ELR (cell line): ENCODE measurements at places on chromosomes 12 and 14.

DNA sequence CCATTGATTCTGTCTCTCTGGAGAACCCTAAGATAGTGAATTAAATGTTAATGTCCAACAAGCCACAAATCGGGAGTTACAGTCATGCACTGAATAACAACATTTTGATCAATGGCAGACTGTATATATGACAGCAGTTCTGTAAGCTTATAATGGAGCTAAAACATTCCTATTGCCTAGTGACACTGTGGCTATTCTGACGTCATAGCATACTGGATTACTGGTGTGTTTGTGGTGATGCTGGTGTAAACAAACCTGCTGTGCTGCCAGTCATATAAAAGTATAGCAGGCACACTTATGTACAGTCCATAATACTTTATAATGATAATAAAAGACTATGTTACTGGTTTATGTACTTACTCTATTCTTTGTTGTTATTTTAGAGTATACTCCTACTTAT lies 56.7 kb upstream of the BICD1 start:
- DNase-seq: peak; percentile 68

DNA sequence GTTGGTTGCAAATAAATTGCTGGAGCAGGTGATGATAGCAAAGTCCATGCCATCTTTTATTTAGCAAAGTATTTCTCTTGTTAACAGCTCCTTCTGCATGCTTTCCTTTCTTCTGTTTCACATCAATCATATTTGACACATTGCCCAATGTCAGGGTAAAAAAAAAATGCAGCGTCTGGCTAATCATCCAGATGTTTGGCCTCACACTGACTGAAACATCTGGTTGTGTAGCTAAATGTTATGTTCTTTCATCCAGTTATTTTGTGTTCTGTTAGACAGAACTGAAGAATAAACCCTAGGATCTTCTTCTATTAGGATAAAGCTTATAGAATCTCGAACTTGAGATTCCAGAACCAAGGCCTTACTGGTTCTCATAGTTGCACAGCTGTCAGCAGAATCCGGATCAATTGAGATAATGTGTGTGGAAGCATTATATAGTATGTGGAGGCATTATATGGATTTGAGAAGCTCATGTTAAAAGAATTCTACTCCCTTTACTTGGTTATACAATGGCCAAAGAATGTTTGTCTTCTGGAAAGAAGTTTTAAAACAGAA lies 859.2 kb downstream of the DIO2 start:
- DNase-seq: no peak

GRCh38 chr14:38485026-38485425 lies 229.1 kb upstream of the CLEC14A start:
- DNase-seq: no peak

GRCh38 chr12:6753772-6754356 lies 923 bp upstream of the MLF2 start:
- no peak for DNase-seq

DNA sequence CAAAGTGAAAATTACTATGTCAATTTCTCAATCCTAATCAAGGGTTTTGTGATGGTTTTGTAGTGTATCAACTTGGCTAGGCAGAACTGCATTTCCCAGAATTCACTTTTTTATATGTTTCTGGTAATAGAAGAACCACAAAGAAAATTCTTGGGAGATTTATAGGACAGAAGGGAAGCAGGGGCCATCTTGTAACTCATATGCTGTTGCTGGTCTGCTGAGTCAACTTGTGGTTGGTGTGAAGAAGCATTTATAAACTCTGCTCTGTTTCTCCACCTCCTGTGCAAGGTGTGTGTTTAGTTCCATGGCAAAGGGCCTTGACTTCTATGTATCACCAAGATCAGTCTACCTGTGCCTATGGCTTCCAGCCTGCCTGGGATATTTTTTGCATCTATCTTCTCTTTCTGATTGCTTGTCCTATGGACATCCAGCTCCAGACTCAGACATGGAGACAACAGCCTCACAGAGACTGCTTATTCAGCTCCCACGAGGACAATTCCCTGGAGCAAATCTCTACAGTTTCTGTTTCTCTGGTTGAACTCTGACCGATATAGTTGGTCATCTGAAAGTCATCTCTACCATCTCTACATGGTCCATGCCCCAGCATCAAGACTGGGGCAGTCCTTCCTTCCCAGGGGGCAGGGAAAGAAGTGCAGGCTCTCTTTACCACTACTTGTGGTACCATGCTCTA lies 364.3 kb upstream of the DDHD1 start:
- DNase-seq: peak; percentile 48

DNA sequence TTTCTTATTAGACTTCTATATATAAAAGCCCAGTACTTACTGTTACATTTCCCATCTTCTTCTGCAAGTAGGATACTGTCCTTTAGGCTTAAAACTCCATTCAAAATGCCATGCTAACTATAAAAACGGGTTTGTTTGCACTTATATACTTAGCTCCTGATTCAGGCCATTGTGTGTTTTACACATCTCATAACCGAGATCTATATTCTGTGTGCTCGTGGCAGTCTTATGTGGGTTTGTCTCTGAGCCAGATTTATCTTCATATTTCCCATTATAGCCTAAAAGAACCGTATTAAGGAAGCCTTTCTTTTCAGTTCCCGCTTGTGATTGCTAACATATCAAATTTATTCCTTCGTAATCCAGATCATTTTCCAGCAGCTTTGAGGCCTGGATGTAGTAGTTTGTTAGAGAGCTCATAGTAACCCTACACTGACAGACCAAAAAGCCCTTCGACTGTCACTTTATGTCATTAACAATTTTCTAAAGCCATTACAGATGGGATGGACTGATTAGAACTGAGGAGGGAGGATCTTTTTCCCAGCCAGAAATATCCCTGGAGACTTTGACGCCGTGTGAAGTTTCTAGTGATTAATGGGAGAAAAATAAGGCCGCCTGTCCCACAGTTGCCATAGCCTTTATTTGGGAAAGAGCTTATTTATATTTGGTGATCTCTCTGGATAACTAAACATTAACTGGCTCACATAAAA lies 508.5 kb downstream of the FOXG1 start:
- no peak for DNase-seq
